ENCODE measurements at places on chromosomes 12 and 14.

DNA sequence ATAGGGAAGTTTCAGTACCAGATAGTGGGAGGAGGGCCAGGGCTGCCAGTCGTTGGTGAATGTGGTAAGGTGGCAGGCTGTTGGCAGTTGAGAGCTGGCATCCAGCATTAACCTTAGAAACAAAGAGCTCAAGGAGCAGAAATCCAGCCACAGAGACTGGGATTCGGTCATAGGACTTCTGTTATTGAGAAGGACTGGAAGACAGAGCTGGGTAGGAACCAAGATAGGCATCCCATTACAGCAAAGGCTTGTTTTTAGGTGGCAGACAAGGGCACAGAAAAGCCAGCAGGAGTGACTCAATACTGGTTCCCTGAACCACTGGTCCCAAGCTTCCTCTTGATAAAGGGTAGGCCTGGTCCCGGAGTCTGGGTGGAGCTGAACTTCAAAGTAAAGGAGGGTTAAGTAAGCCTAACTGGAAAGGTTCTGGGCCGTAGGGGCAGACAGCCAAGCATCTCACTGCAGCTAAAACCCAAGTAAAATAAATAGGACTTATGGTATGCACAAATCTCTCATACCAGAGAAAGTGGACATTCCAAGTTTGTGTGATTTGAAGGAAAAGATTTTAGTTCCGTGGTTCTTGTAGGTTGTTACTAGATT, 147.9 kb downstream of the ETV6 start:
- peak; percentile 77 for DNase-seq

DNA sequence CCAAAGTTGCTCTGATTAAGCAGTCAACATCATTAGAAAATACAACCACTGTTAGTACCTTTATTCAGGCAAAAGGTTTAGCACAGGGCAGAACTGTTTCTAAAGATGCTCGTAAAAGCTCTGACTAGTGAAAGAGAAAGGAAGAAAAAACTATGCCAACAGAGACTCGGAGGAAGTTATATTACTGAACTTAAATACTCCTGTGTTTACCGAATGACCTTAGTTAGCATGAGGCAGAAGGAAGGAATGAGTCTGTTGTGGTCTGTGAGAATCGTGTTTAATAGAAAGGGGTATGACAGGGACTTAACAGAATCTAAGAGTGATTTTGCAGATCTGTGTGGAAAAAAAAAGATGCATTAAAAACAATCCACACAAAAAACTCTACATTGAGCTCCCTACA, 84.1 kb upstream of the OVCH1 start:
- peak; percentile 62 for DNase-seq

DNA sequence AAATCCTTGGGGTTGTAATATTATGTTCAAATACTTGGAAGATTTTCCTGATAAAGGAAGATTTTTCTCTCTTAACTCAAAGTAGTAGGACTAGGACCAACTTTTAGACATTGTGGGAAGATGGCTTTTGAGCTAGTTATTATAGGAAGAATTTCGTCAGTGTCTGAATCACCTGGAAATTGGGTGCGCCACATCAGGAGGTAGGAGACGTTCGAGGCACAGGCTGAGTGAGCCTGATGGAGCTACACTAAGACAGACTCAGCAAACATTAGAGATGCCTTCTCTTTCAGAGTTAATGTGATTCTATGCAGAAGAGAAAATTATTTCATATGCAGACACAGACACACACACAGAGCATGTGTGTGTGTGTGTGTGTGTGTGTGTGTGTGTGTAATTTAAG, 84.7 kb downstream of the DERA start:
- DNase-seq: no peak

- no peak for DNase-seq
Measured at GRCh38 chr12:56230432-56231183, 757 bp downstream of the SLC39A5 start.

- no peak for DNase-seq
Measured at GRCh38 chr12:42407306-42407705, 81.3 kb downstream of the PPHLN1 start.

DNA sequence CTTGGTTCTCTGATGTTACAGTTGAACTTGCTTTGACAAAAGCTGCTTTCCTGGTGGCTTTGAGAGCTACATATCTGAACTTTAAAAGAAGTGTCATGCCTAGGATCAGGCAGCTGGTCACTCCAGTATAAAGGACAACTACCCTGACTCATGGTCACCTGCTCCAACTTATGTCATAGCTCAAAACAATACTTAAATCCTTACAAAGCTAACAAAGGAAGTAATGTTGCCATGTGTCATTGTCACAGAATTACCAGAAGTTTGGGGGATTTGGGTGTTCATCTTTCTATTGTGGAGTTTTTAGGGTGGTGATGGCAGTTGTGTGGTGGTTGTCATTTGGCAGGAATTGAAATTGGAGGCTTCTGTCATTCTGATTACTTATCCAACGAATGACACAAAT, 1.8 kb upstream of the TCP11L2 start:
- DNase-seq: no peak

GRCh38 chr14:73472185-73473114, 14.1 kb upstream of the NUMB start:
- DNase-seq: peak; percentile 71

DNA sequence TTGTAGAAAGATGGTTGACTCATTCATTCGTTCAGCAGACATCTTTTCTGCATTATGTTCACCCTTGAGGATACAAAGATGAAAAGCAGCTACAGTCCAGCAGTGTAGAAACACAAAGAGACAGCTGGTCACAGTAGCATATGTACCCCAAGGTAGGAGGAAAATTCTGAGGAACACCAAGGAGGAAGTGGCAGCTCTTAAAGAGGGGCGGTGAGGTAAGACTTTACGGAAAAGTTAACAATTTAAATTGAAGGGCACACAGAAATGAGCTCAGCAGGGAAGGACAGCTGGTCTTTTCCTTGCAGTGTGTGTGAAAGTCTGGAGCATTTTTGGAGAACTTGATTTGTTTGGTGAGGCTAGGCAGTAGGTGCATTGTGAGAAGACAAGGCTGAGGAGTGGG, 3.5 kb downstream of the SLC35E3 start:
- no peak for DNase-seq

GRCh38 chr12:61750604-61751003, 509.6 kb upstream of the USP15 start:
- peak; percentile 1 for DNase-seq

- DNase-seq: no peak
Measured at GRCh38 chr14:34250959-34251358, 211.1 kb downstream of the SPTSSA start.

GRCh38 chr12:27020761-27021160, 1.6 kb upstream of the MED21 start:
- DNase-seq: no peak

- no peak for DNase-seq
Measured at GRCh38 chr12:1103632-1104031, 112.6 kb downstream of the ERC1 start.

DNA sequence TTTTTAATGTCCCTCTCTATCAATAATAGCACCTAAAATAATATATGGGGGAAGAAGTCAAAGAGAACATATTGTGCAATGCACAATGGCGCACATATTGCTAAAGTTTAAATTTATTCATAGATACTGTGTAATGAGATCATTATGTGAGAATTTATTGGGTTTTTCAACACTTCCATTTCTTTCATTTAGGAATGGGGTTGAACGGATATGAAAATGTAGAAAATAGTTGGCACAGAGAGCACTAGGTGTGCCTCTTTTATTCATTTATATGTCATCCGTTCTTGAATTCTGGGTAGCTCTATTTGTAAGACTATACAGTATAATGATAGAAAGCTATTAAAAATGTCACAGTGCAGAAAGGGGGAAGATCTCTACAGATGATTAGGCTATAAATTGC, 63.9 kb downstream of the ATG14 start:
- no peak for DNase-seq

DNA sequence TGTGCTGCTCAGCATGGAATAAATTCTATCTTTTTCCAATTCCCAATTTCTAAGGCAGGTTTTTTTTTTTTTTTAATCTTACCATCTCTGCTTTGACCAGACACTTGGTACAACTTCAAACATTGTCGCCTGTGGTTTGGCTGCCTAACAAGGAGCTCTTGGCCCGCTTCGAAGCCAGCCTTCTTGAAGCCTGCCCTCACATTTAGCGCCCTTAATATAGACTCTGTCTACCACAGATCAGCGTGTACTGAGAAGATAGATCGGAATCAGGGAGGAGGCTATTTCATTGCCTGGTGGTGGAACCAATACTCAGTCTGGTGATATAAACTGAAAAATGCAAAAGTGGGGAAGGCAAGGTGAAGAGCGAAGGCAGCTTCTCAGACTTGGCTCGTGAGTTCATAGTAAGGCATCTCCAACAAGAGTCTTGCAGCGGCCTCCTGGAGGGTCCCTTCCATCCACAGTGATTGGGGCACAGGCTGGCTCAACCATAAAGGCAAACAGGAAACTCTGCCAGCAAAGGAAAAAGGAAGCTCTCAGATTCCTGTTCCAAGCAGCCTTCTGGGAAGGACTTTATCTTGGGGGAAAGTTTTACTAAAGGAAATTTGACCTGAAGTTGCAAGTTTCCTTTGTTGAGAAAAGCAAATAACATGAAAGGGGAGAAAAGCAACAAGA, 103.2 kb upstream of the BCL2L14 start:
- DNase-seq: no peak

DNA sequence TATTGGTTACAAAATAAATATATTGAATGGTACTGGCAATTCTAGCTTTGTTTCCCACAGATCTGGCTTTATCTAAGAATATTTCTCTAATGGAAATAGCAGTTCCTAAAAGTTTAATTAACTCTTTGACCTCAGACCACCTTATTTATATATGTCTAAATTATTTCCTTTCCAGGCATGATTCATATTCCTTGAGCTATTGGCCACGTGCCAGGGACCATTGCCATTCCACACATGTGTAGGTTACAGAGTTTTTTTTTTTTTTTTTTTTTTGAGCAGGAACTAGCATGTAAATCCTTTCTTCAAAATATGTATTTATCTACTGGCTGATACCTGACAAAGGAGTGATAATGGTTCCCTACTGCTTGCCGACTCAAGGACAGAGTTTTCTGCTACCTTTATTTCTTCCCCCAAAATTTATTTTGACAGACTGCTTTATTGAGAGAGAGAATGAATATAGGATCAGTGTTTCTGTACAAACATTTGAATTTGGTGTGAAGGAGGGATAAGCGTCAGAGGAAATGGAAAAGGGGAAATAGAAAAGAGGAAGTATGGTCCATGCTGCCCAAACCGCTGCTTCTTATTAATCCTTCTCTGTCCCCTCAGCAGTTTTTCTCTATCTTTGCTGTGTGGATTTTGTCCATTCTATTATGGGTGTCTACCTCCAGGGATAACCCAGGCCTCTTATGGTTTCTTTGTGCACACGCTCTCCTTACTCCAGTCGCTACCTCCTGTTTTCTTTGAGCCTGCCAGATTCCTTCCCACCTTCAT, 36.4 kb downstream of the PDE3A start:
- DNase-seq: no peak

GRCh38 chr12:42759622-42760273, 170.2 kb upstream of the PRICKLE1 start:
- peak; percentile 87 for DNase-seq

GRCh38 chr12:54634795-54635194, at the start of gene LACRT:
Gene LACRT (minus strand): TSS chr12:54634895. CDS start chr12:54634841, 54 bp downstream.
- no peak for DNase-seq

DNA sequence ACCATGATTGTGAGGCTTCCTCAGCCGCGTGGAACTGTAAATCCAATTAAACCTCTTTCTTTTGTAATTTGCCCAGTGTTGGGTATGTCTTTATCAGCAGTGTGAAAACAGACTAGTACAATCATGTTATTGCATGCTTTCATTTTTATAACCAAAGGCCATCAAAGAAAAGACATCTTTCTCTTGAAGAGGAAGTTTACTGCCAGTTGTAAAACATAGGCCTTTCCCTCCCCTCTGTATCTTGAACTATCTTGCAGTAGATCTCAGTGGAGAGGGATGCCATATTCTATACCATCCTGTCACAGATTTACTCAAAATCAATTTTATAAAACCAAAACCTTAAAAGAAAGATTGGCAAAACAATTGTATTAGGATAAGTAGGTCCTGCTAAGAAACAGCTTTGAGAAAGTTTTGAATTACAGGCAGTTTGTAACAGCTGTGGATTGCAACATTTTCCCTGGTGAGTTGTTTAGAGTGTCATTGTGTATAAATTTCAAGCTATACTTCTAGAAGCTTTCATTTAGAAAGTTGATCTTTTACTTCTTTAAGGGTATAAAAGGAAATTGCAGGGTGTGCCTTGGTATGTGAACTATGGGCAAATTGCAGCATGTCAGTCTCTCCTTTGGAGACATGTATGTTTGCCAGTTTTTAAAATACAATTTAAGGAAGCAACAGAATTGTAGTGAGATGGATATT, 128.0 kb downstream of the ATP23 start:
- peak; percentile 85 for DNase-seq
